Fibroblast of skin of right biceps (primary cell): ENCODE measurements at places on chromosomes 4 and X.

DNA sequence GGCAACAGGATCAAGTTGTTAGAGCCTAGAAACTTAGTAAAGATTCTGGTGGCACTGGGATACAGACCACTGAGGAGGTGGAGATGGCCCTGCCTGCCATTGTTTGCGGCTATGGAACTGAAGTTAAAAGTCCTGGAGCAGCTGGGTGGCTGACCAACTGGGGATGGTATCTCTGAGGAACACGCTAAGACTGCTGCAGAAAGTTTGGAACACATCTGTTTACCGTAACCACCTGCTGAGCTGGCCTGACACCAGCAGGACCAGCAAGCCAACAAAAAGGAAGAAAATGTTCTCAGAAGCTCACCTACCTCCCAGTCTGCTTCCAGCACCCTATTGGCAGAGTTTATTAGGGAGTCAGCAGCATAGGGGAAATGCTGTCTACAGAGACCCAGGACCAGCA lies 17.4 kb upstream of the PACRGL start:
- no peak for DNase-seq

DNA sequence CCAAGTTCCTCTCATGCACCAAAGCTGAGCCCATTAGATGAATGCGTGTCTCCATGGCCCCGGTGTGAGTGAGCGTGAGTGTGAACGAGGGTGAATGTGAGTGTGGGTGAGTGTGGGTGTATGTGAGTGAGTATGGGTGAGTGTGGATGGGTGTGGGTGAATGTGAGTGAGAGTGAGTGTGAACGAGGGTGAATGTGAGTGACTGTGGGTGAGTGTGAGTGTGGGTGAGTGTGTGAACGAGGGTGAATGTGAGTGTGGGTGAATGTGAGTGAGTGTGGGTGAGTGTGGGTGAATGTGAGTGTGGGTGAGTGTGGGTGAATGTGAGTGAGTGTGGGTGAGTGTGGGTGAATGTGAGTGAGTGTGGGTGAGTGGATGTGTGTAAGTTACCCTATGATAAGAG lies 1521.8 kb upstream of the TENM3 start:
- DNase-seq, result no peak

- DNase-seq, result no peak
Measured at GRCh38 chr4:6625256-6625655, 15.2 kb upstream of the MRFAP1 start.

DNA sequence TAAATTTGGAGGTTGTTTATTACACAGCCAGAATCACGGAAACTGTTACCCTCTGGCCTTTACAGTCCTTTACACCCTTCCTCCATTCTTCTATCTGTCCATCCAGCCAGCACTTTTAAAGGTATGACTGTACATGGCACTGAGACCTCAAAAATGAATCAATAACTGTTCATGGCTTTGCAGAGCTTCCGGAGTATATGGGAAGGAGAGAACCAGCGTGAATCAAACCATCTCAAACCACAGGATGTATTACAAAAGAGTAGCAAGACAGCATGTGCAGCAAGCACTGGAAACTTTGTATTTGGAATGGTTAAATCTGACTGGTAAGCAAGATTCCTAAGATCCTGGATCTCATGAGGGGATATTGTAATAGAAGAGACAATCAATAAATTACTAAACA lies 228.5 kb upstream of the CASK start:
- no peak for DNase-seq

DNA sequence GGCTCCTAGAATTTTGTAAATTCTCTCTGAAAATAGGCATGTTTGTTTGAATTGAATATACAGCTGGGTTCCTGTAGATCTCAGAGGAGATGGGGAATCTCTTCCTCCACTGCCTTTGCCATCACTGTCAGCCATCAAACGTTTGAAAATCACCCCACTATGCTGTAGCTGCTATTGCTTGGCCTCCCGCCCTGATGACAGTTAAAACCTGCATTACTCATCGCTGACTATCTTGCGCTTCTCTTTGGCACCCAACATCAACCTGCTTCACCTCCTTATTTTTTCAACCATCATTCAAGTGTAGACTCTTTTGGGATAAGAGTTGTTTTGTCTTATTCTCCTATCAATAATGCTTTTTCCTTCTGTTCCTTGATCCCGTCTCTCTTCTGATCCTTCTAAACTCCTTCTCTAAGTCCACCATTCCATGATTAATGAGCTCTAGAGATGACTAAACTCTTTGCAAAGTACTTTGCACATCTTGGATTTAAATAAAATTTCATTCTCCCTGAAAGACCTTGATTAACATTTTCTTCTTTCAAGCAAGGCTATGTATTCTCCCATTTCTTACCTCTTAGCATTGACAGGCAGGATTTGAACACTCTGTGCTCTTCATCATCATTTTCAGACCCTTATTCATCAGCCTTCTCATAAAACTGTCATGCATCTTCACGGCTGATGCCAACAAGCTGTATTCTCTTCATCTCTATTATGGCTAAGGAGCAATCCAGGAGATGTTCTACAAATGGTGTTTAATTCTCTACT lies 133.0 kb downstream of the SNCA start:
- DNase-seq, result no peak

- DNase-seq, result peak; percentile 48
Measured at GRCh38 chr4:41644288-41644914, 104.1 kb downstream of the PHOX2B start.

DNA sequence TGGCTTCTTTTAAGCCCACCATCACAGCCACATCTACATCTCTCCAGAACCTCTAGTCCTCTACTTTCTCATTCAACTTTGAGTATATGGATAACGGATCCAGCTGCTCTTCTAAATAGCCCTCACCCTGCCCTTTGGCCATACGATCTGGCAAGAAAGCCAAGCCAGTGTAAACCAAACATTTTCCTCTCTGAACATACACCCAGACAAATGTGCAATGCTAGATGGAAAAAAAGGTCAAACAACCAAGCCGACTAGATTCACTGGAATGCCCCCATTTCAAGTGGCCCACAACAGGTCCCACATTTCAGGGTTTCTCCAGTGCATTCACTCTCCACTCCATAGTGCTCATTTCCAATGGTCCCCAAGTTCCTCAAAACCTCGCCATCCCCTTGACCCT lies 24.0 kb downstream of the USP46 start:
- no peak for DNase-seq

GRCh38 chrX:136920001-136920400 lies 39.5 kb upstream of the RBMX start:
- DNase-seq, result no peak

DNA sequence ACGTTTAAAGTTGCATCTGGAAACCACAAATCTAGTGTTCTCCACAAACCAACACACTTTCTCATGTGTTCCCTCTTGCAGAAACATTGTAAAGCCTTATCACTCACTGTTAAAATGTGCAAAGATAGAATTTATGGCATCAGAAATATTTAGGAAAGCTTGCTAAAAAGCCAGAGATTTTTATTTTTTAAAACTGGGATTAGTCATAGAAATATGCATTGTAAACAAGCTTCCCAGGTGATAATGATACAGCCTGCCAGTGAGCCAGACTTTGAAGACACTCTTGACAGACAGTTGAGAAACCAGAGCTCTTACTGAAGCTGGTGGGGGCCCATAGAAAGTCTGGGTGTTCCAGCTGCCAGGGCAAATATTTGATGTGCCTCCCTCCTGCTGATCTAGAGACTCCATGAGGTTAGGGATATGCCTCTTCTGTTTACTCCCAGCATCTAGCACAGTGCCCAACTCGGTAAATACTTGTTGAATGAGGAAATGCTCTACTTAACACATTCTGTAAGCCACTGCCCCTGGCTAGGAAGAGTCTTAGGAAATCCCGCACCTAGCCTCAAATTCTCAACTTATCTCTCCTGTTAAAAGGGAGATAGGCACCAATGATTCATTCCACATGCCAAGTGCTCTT lies 179.0 kb upstream of the RASGEF1B start:
- DNase-seq, result no peak

GRCh38 chrX:37685381-37686359 lies at the start of gene XK:
XK (plus strand) TSS chrX:37685791; CDS start chrX:37685962, 171 bp downstream.
- peak; percentile 19 for DNase-seq

DNA sequence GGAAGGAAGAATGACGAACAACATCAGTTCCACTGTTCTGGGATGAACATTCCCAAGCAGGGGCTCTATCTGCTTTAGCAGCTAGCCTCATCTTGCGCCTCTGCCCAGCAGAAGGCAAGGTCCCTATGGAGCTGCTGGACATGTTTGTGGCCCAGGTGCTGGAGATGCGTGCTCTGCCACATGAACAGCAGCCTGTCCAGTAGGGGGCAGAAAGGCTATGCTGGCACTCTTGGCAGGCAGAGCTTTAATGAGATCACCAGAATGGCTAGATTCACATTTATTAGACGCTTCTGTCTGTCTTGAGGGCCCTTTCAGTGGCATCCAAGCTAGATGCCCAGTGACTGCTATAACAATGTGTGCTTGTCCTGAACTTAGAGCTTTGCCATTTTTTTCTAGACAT lies 1826.0 kb downstream of the STIM2 start:
- DNase-seq, result peak; percentile 8

- no peak for DNase-seq
Measured at GRCh38 chr4:92506933-92507332, 203.2 kb downstream of the GRID2 start.

DNA sequence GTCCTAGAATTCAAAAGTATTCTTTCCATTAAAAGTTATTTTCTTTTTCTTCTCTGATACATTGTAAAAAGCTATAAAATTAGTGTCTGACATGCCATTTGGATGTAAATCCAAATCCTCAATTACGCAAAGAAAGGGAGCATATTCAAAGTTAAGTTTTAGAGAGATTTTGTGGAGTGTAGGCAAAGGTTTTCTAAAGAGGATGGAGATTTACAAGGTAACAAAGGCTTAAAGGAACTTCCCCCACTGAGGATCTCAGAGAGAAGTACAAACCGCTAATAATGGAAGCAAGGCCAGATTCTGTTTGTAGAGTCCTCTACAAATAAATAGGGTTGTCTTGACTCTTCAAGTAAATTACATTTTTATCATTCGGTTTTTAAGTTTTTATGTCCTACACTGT lies 91.0 kb upstream of the MAPK10 start:
- no peak for DNase-seq

- no peak for DNase-seq
Measured at GRCh38 chrX:69151866-69152284, 13.4 kb downstream of the PJA1 start.

DNA sequence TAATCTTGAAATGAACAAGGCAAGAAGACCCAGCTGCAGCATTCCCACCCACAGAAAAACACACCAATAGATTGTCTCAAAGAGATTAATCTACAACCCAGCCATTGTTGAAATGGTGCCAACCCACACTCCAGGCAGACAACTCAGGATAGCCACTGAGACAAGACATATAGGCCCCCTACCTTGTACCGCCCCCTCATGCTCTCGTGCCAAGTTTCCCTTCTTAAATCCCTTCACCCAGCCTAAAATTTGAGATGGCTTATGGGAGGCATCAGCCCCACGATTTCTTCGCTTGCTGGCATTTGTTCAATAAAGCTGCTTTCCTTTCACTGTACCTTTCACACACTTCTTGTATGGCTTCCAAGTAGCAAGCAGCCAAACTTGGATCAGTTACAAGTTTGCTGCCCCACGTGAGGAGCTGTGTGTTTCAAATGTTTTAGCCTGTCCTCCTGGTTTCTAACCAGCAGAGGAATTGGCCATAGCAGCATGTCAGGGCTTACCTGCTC lies 1754.1 kb downstream of the C4orf33 start:
- no peak for DNase-seq

GRCh38 chrX:53244610-53245009 lies 19.6 kb upstream of the KDM5C start:
- no peak for DNase-seq

- DNase-seq, result peak; percentile 72
Measured at GRCh38 chr4:110501826-110502225, 25.9 kb downstream of the ENPEP start.

- DNase-seq, result no peak
Measured at GRCh38 chrX:65589304-65589703, 54.7 kb upstream of the LAS1L start.

DNA sequence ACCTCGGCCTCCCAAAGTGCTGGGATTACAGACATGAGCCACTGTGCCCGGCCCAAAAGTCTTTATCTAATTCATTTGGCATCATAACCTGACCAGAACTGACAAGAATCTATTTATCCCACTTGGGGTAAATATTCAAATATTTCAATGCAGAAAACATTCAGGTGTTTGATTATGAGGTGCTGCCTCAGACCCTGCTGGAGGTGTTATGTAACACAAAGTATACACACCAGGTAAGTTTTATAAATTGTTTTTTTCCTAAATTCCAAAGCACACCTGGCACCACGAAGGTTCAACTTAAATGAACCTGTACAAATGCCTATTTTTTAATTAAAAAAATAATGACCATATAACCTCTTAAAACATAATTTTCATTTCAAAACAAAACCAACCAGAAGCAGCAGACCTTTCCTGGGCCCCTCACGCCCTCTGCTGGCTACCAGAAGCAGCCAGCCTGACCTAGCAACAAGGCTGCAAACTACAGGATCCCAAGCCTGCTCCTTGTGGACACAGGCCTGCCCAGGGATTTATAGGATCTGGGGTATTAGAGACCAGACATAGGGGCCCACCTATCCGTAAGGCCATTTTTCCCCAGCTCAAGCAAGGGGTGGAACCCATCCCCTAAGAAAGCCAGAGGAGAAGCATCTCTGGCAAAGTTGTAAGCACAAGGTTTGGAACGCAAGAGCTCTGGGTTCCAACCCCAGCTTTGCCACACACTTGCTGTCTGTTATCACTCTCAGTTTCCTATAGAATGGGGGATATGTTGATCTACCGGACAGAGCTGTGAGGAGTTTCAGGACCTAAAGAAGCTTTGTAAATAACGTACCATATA lies 11.7 kb downstream of the OTUD5 start:
- DNase-seq, result peak; percentile 35

- DNase-seq, result no peak
Measured at GRCh38 chrX:48713847-48714246, 17.3 kb downstream of the SUV39H1 start.

DNA sequence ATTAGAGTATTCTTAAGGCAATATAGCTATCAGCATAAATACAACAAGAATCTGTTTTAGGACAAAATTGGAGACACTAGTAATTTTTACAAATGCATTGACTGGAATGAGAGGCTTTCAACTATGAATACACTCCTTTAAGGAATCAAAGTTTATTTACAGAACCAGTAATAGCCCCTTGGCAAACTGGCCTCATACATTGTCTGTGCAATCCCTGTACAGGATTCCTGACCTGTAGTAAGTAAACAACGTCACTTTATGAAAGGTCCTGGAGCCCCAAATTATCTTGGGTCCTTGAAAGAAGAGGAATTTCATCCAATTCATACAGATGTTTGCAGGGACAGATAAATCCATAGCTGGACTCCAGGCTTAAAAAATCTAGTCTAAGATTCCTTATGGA lies 25.4 kb upstream of the CXCL3 start:
- DNase-seq, result no peak

DNA sequence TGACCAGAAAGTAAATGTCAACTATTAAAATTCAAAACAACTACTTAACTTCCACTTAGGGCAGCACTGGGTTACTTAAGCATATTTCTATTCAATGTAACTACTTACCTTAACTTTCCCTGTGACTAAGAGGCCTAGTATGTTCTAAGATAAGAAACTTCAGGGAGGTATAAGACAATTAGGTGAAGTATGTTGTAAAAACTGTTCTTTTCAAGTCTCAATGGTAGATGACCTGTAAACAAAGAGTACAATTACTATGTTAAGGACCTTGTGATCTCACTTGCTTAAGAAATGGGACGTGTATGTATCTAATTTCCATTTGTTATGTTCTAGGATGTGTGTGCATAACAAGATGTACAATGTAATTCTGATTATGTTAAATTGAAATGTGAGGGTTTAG lies 960.5 kb downstream of the CCSER1 start:
- DNase-seq, result no peak
